Liver (tissue), 10 donors: ENCODE measurements at places on chromosomes 1 and 21. TPM values are rescaled to one million over a fixed set of nuclear protein-coding genes. Genes with fewer than 3 reads are reported as not detected.

PTP4A2 gene
- total RNA-seq, result 98.1 TPM

NTNG1 gene
- total RNA-seq, result under 0.01 TPM

CATSPERE gene
- 0.75 TPM for total RNA-seq

PRSS38 gene
- not detected for total RNA-seq

ITGB2 gene
- 50.6 TPM for total RNA-seq

SPRR2E gene
- not detected for total RNA-seq

KCNK2 gene
- total RNA-seq, result 0.08 TPM

CLDN8 gene
- total RNA-seq, result not detected

AIRE gene
- total RNA-seq, result not detected

FCRL2 gene
- total RNA-seq, result 0.08 TPM

REN gene
- total RNA-seq, result 0.25 TPM

FAM167B gene
- 0.47 TPM for total RNA-seq

CASQ1 gene
- total RNA-seq, result not detected

CLDN17 gene
- total RNA-seq, result not detected

DENND2D gene
- total RNA-seq, result 20.7 TPM

AMPD1 gene
- not detected for total RNA-seq

H6PD gene
- 47.7 TPM for total RNA-seq

DNA sequence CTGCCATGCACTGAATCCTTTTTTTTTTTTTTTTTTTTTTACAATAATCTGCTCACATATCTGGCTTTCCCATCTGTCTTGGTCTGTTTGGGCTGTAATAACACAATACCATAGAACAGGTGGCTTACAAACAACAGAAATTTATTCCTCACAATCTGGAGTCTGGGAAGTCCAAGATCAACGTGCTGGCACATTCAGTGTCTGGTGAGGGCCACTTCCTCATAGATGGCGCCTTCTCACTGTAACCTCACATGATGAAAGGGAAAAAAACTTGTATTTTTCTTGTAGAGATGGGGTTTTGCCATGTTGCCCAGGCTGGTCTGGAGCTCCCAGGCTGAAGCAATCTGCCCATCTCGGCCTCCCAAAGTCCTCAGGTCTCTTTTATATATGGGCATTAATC, 13.0 kb upstream of the PARP1 start:
- DNase-seq, result no peak

- DNase-seq, result no peak
Measured at GRCh38 chr1:109432336-109432735, 6.1 kb upstream of the PSMA5 start.

- DNase-seq, result no peak
Measured at GRCh38 chr1:39979654-39980053, 24.7 kb downstream of the MFSD2A start.

DNA sequence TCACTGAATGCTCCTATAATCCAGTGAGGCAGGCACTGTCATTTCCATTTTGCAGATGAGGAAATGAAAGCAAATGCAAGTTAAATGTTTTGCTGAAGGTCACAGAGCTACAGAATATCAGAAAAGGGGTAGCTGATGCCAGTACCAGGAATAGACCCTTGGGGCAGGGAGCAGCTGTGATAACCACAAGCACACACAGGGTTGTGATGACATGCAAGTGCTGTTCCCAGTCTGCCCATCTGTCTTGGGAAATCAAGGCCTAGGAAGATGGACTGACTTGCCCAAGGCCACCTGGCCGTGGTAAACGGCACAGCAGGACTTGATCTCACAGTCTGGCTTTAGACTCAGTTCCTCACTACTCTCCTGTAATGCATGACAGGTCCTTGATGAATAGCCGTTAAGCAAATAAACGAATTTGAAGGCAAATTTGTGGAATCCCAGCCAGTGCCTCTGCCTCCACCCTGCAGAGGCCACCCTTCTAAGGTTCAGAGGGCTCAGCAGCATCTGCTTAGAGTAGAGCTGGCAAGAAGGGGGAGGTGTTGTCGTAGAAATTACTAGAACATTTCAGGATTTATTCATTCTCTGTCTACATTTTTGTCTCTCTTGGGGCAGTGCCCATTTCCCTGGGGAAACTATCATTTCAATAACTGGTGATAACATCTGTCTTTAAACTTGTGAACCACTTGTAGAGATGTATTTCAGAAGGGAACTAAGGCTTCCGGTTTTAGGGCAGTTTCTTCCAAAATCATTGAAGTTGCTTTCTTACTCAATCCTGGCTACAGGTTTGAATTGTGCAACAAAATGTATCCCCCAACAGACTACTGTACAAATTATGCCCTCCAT, 53.2 kb upstream of the MRPS6 start:
- no peak for DNase-seq

DNA sequence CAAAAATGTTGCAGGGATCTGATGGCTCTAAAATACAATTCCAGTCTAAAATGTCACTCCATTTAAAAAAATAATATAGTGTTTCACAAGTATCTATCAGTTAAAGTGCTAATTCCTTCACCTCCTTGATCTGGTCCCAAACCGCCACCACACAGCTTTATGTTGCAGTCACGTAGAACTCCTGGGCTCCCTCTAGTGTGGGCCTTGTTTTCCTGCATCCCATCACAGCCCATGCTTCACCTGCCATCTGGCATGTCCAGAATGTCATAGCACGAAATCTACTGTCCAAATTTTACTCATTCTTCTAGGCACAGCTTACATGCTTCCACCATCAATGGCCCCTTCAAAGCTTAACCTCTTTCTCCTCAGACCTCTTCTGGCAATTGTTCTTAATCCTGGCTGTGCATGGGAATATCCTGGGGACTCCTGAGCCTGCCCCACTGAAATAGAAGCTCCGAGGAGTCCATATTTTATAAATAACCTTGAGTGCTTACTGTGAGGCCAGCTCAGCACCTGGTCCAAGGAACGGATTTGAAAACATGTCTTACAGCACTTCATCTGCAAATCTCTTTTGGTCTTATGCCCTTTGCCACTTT, 15.5 kb downstream of the FYB2 start:
- DNase-seq, result no peak

GRCh38 chr1:163427279-163427678, 105.5 kb downstream of the NUF2 start:
- no peak for DNase-seq

- DNase-seq, result no peak
Measured at GRCh38 chr1:91997607-91998195, 32.1 kb upstream of the EPHX4 start.

DNA sequence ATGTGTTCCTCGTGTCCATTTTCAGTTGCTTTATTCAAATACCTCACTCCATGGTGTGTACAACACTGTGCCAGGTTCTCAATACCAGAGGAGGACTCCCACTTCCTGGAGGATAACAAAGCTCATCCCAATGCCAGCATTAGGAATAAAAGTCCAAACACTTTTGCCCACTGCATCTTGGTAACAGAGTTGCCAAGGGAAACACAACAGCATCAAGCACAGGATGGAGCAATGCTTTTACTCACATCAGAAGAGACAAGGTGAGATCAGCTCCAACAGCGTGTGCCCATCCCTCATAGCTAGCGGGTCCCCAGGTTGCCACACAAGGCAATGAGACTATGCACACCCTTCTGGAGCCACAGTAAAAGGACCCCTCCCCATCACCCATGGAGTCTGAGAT, 2.9 kb downstream of the KRTAP20-4 start:
- DNase-seq, result no peak

DNA sequence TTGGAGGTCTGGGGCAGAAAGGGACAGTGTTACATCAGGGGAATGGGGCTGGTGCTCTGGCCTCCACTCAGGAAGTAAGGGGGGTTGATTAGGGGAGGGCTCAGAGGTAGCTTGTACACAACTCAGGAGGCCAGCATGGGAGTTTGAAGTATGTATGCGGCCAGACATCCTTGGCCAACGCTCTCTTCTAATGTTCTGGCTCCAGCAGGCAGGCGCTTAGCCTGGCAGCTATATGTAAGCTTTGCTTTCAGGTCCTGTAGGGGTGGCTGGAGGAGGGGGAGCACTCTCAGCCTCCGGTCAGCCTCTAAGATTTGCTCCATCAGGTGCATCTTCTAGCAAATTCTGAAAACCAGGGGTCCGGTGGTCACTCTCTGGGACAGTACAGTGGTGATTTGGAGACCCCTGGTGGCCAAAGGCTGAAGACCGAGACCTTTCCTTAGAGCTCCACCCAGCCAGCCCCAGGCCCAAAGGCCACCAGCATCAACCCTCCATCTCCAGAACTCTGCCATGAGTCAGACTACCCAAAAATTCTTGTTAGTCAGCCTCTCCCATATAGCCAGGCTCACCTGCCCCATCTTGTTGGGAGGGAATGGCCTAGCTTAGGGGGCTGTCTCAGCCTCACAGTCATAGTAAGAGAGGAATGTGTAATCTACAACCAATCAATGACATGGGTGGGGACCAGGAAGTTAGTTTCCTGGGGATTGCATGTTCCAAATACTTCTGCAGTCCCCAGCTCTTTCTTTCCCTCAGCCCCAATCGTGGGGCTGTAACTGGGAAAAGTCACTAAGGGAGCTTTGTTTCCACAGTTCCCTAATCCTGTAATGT, 9.7 kb upstream of the COL8A2 start:
- peak; percentile 67 for DNase-seq

DNA sequence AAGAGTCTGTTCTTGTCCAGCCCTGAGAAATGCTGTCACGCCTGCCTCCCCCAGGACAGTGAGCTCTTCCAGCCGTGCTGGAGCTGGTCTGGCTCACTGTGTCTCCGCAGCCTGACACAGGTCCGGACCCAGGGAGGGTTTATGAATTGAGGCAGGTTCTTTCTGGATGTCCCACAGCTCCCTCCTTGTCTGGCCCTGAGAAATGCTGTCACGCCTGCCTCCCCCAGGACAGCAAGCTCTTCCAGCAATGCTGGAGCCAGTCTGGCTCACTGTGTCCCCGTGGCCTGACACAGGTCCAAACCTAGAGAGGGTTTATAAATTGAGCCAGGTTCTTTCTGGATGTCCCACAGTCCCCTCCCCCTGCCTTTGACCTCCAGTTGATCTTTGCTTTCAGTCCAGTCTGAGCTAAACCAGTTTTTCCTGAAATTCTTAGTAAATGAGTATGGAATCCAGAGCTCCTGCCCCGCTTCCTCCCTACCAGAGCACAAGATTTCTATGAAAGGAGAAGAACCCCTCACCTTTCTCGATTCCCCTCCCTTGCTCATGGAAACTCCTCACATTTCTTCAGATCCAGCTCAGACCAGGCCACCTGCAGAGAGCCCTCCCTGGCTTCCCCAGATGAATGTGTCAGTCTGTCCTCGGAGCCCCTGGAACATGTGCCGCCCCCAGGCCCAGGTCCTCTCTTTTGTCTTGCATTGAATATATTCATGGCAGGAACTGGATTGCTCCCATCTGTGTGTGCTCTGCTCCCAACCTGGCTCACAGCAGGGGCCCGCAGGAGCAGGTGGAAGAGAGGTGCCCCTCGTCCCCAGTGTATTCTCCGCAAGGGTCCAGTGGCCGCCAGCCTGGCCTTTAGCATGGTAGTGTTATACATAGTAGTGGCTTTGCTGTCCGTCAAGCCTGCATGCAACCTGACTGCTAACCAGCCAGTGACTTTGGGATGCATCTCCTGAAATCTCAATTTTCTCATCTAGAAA, 116.3 kb downstream of the EPHB2 start:
- no peak for DNase-seq

GRCh38 chr1:14921057-14921456, 232.5 kb upstream of the TMEM51 start:
- no peak for DNase-seq

DNA sequence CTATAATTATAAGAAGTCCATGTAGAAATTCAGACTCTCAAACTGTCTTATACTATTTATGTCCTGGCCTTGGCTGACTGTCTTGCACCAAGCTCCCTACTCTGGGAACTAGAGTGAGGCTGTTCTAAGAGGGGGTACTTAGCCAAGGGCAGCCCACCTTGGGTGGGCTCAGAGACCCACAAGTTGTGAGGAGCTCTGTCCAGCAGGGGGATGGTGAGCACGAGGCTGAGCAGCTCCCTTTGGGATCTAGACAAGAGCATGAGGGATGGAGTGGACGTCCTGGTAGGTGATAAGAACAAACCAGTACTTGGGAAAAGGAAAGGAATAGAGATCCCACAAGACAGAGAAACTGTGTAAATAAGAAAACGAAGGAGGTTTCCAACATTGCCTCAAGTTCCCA, 127.1 kb upstream of the SLC44A3 start:
- DNase-seq, result no peak

DNA sequence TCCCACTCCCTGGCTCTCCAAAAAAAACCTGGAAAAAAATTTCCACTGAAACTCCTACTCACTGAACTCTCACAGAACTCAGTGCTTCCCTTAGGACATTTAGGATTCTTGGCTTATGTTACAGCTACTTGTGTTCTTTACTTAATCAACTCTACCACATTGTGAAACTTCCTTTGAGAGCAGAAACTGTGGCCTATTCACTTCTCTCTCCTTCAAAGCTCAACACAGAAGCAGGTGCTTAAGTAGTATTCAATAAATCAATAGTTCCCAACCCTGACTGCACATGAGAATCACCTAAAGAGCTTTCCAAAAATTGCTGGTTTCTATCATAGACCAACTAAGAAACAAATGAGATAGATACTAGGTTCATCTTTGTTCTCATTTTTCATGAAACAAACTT, 67.9 kb upstream of the DMRTA2 start:
- no peak for DNase-seq

DNA sequence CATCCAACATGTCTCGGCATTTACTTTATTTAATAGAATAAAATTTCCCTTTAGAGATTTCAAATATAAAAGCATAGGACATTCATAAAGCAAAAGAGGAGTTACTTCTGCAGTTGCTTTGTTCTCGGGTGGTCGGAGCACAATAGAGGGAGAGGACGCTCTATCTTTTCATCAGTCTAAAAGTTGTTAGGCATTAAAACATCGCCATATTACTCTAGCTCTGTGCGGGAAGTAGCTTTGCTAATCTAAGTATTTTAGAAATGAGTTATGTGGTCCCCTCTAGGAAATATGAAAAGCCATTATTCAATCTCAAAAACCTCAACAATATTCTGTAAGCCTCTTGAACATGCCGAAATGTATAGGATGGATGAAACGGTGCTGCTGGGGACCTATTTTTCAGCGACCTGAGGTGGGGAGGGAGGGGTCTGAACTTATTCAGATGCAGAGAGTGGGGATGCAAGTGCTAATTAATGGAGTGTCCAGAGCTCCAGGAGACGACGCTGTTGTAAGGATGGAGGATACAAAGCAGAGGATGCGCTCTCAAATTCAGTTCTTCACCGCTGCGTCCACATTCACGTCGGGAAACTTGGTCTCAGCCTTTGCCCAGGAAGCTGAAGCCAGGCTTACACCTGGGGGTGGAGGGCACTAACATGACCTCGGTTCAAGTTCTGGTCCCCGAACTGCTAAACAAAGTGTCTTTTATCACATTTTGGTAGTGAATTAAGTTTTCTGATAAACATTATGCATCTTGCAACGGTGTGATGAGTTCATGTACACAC, 6.3 kb downstream of the CDKN2C start:
- DNase-seq, result no peak

GRCh38 chr1:116433275-116434257, 60.5 kb downstream of the ATP1A1 start:
- no peak for DNase-seq

- DNase-seq, result no peak
Measured at GRCh38 chr1:109272831-109273547, 10.0 kb downstream of the PSRC1 start.
